ENCODE measurements at places on chromosomes 16 and 17.

GRCh38 chr16:19488213-19488640, 33.7 kb downstream of the GDE1 start:
- DNase-seq, result no peak

GRCh38 chr17:31598399-31598782, 206.9 kb downstream of the RAB11FIP4 start:
- DNase-seq, result no peak

DNA sequence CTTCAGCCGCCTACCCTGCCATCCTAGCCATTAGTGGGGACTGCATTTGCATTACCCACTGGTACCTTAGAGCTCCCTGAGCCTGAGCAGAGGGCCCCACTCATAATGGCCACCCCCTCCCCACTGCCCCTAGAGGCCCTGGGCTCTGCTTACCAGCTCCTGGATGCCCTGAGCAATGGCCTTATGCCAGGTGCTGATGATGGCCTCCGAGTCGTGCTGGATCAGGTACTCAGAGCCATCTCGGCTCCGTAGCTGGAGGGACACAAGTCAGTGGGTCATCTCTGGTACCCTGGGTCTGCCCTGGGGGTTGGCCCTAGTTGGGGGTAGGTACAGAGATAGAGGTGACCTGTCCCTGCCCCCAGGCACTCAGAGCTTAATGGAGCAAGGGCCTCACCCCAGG, 34.9 kb downstream of the ARHGAP27 start:
- DNase-seq, result no peak

DNA sequence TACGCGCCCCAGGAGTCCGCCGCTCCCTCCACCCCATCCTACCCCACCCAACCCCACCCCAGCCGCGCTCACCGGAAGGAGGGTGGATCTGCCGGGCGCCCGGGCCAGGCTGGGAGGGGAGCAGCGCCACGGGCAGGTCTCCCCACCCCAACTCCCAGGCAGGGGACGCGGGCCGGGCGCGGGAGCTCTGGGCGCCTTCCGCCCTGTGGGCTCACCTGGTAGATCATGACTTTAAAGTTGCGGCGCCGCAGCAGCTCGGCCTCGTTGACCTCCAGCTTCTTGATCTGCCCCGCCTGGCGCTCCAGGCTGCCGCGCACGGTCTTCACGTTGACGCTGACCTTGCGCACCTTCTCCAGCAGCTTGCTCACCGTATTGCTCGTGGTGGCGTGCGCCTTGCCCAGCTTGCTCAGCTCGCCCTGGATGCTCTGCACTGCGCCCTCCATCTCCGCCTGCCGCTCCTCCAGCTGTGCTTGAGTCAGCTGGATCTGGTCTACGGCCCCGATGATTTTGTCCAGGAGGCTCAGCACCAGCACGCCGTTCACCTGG, 571 bp downstream of the CAVIN1 start:
- DNase-seq, result no peak

DNA sequence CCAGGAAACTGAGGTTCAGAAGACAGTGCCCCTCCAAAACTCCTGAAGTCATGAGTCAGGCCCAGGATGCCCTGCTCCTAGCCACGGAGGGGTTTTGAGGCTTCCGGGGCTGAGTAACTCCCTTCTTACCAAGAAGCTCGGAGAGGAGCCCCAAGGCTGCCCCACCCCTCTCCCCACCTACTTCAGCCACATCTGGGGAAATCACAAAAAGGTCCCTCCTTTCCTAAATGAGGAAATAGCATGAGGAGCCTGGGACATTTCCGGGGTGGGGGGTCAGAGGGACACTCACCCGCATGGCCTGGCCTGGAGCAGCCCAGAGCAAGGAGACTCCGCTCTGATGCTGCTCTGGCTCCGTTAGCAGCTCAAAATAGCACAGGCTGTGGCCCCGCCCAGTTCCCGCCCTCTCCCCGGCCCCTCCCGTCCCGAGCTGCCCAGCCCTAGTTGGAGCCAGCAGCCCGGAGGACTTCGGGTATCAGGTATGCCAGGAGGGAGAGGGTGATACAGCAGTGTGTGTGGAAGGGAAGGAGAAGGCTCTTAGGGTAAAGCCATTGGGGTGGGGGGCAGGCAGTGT, 40.1 kb downstream of the MYO18A start:
- no peak for DNase-seq

GRCh38 chr16:16084874-16085273, 135.5 kb downstream of the ABCC1 start:
- DNase-seq, result no peak

- DNase-seq, result no peak
These were observed 16.8 kb upstream of the PHKG2 start for GRCh38 chr16:30731411-30731810.

GRCh38 chr16:52812678-52813556, 239.8 kb downstream of the CHD9NB start:
- DNase-seq, result no peak

GRCh38 chr17:28929787-28930186, 21.5 kb downstream of the PHF12 start:
- no peak for DNase-seq

- no peak for DNase-seq
These were observed 2.0 kb upstream of the VEZF1 start for GRCh38 chr17:57990037-57990436.

Measured in naive B cell (primary cell).